H1 (cell line): ENCODE measurements at places on chromosomes 16 and 17. TPM values are rescaled to one million over a fixed set of nuclear protein-coding genes. Genes with fewer than 3 reads are reported as not detected.

The CACNG5 gene
- total RNA-seq = 1.3 and 2.2 TPM in 2 replicates

The RNU2-1 gene
- total RNA-seq = 2,508 and 2,656 TPM in 2 replicates

The SOCS1 gene
- total RNA-seq = 48.9 and 49.8 TPM in 2 replicates

The C16orf96 gene
- total RNA-seq = 1.3 and 1.6 TPM in 2 replicates

The DUS1L gene
- 68.0 and 69.1 TPM in 2 replicates for total RNA-seq

The KIAA0513 gene
- total RNA-seq = 5.8 and 6.1 TPM in 2 replicates

The C1QTNF8 gene
- total RNA-seq = not detected in 2 replicates

The ATP2A3 gene
- 32.0 and 32.5 TPM in 2 replicates for total RNA-seq

The RTN4RL1 gene
- 0.11 TPM in 1 of 2 replicates, not detected in the other for total RNA-seq

The C16orf95 gene
- total RNA-seq = 5.4 and 6.0 TPM in 2 replicates

The SOX8 gene
- 5.7 and 6.4 TPM in 2 replicates for total RNA-seq

The SP6 gene
- total RNA-seq = 1.5 and 1.6 TPM in 2 replicates

The TMEM235 gene
- total RNA-seq = 0.15 TPM in 1 of 2 replicates, not detected in the other

The TBC1D3D gene
- 2.1 TPM in 1 of 2 replicates, not detected in the other for total RNA-seq

The TOP2A gene
- total RNA-seq = 276 and 291 TPM in 2 replicates

The CHST5 gene
- 0.13 and 0.15 TPM in 2 replicates for total RNA-seq

The KCNJ12 gene
- total RNA-seq = 1.3 and 1.5 TPM in 2 replicates

The KCNJ18 gene
- not detected in 2 replicates for total RNA-seq

The UNC13D gene
- total RNA-seq = 7.5 and 8.4 TPM in 2 replicates

The CSH1 gene
- total RNA-seq = not detected in 2 replicates

The SLC52A1 gene
- total RNA-seq = 0.61 and 0.63 TPM in 2 replicates

The GAS2L2 gene
- 0.13 TPM in 1 of 2 replicates, not detected in the other for total RNA-seq

The SPIRE2 gene
- total RNA-seq = 12.2 and 15.4 TPM in 2 replicates

The MRPL58 gene
- total RNA-seq = 48.5 and 49.1 TPM in 2 replicates

The PIK3R5 gene
- 4.3 and 4.5 TPM in 2 replicates for total RNA-seq

The HCRT gene
- total RNA-seq = not detected in 2 replicates

The CES3 gene
- 1.6 and 1.7 TPM in 2 replicates for total RNA-seq

The PDIA2 gene
- 0.34 and 1.3 TPM in 2 replicates for total RNA-seq

The ST6GALNAC2 gene
- not detected in 2 replicates for total RNA-seq

The GNPTG gene
- total RNA-seq = 25.2 and 26.2 TPM in 2 replicates

The VKORC1 gene
- total RNA-seq = 83.3 and 84.1 TPM in 2 replicates

The BAIAP3 gene
- 6.8 and 7.9 TPM in 2 replicates for total RNA-seq

The ACSF2 gene
- 16.1 and 16.3 TPM in 2 replicates for total RNA-seq

The ZP2 gene
- total RNA-seq = not detected in 2 replicates

The CA7 gene
- 1.7 and 1.8 TPM in 2 replicates for total RNA-seq

The OTOP3 gene
- not detected in 2 replicates for total RNA-seq

The ABCC11 gene
- total RNA-seq = not detected in 2 replicates

The PRRT2 gene
- total RNA-seq = 12.8 and 16.6 TPM in 2 replicates

The DOC2A gene
- total RNA-seq = 10.3 and 13.9 TPM in 2 replicates

The SLC38A8 gene
- total RNA-seq = not detected in 2 replicates

The ZSCAN10 gene
- total RNA-seq = 195 and 209 TPM in 2 replicates

The FBXO39 gene
- total RNA-seq = 0.22 TPM in 1 of 2 replicates, not detected in the other

The C17orf78 gene
- total RNA-seq = not detected in 2 replicates
